ENCODE measurements at places on chromosomes 12 and 14.

GRCh38 chr12:20011200-20011599 is 357.1 kb upstream of the PDE3A start:
- no peak for DNase-seq

- DNase-seq = no peak
Measured at GRCh38 chr14:105739331-105740102, 213.1 kb downstream of the TMEM121 start.

DNA sequence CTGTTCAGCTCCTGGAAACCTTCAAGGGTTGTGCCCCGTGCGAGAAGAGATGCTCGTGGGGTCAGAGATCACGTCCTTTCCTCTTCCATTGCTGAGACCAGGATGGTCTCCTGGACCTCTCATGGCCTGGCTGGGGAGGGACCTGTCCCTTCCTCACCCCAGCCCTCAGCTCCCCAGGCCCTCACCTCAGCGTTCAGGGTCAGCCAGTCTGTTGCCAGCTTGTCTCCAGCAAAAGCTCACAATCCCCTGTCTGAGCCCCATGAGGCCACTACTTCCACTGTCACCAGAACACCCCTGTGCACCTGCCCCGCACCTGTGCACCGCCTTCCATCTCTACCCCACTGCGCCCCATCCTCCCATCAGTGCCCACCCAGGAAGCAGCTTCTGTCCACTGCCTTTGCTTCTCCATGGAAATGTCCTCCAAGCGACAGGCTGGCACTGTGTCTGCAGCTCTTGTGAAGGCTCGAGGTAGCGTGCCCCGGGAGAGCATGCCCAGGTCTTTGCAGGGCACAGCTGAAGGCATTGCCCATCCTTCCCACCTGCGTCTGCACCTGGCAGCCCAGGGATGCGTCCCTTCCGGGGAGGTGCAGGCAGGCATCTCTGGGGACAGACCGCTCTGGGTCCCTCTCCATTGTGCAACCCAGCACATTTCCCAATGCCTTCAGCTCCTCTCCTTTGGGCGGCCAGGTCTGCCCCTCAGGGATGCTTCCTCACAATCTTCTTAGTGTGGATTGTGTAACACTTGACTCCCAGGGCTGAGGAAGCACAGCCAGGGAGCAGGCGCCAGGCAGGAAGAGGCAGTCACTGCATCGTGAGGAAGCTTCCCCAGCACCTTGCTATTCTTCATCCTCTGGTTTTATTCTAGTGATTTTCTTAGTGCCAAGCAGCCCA is 179.6 kb downstream of the ADGRD1 start:
- DNase-seq = no peak

DNA sequence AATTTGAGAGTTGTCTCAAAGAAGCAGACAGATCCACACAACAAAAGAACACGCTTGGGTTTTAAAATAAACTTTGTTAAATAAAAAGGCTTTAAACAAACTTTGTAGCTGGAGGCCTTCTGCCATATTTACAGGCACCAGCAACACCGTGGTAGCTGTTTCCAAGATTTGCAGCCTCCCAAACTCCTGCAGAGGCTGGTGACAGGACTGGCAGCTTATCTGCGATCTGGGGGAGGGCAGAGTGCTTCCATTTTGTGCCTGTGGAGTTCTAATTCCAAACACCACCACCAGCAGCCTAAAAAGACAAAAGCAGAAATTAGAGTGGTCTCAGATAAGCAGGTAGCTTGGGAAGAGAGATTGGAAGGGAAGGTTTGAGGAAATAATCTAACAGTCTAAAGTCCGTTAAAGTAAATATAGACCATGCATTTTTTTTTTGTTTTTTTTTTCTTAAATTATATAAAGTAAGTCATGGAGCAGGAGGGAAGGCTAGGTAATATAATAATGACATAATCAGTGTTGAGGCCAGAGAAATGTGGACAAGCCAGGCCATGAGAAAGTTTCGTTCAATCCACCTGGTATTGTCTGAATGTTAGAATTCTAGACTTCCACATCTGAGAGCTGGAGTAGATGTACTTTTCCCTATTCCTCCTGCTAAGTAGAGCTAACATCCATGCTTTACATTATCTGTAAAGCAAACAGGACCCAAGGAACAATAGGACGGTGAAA is 69.6 kb upstream of the TMEM132D start:
- DNase-seq = no peak

- DNase-seq = no peak
Measured at GRCh38 chr12:68963856-68964745, 31.1 kb upstream of the CPM start.

GRCh38 chr14:94600148-94600545 is 12.0 kb upstream of the SERPINA3 start:
- no peak for DNase-seq

DNA sequence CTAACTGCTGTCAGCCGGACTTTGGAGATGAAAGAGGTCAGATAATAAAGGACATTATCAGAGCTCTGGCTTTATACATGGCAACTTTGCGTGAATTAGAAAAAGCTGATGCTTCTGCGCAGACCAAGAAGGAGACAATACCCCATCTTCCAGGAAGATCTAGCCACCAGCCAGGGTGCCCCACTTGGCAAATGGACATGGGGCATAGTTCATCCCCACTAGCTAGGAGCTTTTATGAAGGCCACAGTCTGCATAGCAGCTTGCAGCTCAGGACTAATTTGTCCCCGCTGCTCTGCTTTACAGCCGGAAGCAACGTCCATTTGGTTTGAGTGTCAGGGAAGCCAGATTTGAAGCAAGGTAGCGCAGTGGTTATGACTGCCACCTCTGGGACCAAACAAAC is 101.0 kb downstream of the TMEM132C start:
- DNase-seq = no peak

- peak; percentile 97 for DNase-seq
Measured at GRCh38 chr12:110937104-110937641, 16.8 kb upstream of the MYL2 start.

DNA sequence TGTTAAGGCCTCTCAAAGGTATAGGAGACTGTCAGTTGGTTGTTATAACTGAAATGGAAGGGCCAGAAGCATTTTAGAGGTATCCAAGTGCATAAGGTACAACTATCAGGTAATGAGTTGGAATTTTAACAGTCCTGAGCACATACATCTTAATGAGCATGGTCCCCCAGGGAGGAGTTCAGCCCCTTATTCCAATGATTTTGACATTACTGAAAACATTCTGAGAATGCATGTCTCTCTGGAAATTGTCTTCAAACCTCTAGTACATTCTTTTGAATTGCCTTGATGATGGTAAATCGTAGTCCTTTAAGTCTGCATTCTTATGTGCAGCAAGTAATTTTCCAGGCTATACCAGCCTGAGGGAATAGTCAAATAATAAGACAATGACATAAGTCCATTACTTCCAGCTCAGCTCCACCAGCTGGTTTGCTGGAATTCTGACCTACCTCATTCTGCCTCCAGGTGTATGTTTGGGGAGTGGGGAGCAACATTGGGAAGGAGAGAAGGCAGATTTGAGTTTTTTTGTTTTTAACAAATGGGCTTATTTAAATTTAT is 239.2 kb downstream of the MSRB3 start:
- no peak for DNase-seq

DNA sequence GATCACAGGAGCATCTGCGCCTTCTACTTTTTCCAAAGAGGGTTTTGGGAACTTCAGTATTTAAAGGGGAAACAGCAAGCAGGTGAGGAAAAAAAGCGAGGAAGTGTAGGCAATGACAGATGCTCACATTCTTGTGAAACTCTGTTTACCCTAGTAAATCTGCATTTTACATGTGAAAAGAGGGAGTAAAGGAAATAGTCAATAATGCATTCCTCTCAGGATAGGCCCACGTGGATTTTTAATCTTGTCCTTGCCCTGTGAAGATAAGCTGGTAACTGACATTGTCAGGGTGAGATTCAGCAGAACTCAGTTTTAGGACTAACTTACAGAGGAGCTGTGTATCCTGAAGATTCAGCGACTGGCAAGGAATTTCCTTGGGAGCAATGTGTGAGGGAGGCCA is 1119.2 kb upstream of the TMEM132C start:
- no peak for DNase-seq

DNA sequence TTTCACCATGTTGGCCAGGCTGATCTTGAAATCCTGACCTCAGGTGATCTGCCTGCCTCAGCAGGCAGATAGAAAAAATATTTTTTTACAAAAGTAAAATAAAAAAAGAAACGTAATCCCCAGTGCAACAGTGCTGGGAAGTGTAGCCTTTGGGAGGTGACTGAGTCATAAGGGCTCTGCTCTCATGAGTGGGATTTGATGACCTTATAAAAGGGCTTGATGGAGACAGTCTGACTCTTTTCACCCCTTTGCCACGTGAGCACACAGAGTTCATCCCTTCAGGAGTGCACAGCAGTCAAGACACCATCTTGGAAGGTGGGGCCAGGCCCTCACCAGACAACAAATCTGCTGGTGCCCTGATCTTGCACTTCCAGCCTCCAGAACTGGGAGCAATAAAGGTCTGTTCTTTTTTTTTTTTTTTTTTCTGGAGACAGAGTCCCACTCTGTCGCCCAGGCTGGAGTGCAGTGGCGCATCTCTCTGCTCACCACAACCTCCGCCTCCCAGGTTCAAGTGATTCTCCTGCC is 24.7 kb upstream of the DYNC1H1 start:
- DNase-seq = no peak

- peak; percentile 21 for DNase-seq
Measured at GRCh38 chr14:104421892-104422828, 157.4 kb upstream of the C14orf180 start.

GRCh38 chr12:3896801-3897351 is 23.7 kb upstream of the PARP11 start:
- no peak for DNase-seq

All from H9 (cell line).